ENCODE measurements at places on chromosomes 7 and 10.

DNA sequence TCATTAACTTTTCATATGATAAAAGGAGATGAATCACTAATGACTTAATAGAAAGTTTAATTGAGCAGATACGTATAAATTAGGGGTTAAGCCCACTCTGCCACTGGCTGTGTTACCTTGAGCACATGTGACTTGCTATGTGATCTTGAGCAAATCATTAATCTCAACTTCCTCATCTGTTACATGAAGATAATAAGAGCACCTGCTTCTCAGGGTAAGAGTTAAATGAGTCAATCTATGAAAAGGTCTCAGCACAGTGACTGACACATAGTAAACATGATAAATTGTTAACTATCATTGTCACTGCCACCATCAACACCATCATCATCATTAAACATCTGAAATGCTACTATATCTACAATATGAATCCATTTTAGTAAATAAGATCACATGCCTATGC is 110.8 kb downstream of the TPK1 start:
- DNase-seq: no peak

GRCh38 chr7:121113288-121113687 is 124.8 kb downstream of the CPED1 start:
- DNase-seq: no peak

DNA sequence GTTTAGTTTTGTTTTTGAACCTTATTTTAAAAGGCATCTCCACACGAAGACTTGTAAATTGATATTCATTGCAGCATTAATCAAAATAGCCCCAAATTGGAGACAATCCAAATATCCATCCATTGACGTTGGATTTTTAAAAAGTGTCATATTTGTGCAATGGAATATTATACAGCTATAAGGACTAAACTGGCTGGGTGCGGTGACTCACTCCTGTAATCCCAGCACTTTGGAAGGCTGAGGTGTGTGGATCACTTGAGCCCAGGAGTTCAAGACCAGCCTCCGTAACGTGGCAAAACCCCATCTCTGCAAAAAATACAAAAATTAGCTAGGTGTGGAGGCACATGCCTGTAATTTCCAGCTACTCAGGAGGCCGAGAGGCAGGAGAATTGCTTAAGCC is 35.1 kb downstream of the XRCC2 start:
- DNase-seq: no peak

DNA sequence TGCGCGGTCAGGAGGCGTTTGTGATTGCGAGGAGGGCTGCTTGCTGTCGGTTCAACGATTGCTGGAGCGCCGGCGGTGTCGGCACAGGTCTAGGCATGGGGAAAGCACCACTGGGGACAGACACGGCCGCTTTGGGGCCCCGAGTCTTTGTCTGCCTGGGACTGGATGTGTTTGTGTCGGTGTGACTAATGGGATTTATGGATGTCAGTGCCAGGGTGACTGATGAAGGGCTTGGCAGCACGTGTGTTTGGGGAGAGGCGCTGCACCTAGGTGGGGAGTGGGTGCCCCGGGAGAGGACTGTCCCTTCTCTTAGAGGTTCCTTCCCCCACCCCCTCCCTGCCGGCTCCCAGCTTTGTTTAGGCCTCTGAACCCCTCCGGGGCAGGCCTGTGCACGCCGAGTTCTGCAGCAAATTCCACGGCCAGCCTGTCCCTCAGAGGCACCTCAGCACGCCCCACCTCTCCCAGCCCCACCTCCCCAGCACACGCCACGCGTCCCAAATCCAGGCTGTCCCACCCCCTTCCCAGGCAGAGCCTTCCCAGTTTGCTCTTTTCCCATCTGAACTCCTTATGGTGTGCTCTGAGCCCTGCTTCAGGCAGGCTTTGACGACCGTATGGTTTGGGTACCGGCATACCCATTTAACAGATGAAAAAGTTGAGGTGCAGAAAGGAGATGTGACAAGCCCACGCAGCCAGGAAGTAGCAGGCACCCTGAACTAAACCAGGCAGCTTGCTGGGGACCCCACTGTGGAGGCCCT is 6.4 kb upstream of the TNRC18 start:
- DNase-seq: no peak

- DNase-seq: no peak
Observed at GRCh38 chr10:24435374-24435773, 226.4 kb downstream of the KIAA1217 start.

GRCh38 chr7:40288827-40289226 is 154.0 kb downstream of the SUGCT start:
- DNase-seq: no peak

- DNase-seq: no peak
Observed at GRCh38 chr7:35869810-35870209, 69.0 kb downstream of the SEPTIN7 start.

- no peak for DNase-seq
Observed at GRCh38 chr10:113979409-113979808, 64.3 kb upstream of the ADRB1 start.

DNA sequence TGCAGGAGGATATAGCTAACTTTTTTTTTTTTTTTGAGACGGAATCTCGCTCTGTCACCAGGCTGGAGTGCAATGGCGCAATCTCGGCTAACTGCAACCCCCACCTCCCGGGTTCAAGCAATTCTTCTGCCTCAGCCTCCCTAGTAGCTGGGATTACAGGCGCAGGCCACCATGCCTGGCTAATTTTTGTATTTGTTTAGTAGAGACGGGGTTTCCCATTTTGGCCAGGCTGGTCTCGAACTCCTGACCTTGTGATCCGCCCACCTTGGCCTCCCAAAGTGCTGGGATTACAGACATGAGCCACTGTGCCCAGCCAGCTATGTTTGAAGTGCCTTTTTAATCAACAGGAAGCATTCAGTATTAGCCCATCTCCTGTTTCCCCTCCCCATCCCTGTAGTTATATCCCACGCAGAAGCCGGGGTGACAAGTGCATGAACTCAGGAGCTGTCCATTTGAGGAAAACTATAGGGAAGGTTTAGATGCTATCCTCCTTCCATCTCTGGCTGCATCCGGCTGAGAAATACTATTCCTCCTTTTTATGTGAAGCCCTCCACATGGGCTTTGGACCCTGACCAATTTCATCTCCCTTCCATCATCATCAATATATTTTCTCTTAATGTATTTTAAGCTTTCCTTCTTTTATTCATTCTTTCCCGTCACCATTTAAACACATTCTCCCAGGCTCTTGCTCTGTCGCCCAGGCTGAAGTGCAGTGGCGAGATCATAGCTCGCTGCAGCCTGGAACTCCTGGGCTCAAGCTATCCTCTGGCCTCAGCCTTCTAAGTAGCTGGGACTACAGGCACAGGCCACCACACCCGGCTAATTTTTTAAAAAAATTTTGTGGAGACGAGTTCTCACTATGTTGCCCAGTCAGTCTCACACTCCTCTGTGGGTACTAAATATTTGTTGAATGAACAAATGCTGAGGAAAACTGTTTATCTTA is 1.3 kb upstream of the POT1 start:
- no peak for DNase-seq

DNA sequence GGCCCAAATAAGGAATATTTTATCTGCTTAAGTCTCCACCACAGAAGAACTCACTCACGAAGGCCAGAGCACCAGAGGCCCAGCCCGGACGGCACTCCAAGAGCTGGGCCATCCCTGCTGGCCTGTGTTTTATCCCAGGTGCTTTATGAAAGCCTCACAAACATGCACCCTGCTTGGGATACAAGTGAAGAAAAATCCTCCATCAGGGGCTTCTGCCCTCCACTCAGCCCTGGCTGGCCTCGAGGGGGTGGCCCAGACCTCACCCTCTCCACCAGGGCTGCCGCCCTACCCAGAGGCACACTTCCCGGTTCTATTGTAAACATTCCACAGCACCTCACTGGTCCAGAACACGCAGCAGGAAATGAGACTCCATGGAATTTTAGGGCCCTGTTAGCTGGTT is 19.8 kb upstream of the DNAAF5 start:
- no peak for DNase-seq

GRCh38 chr10:19426034-19426433 is 377.4 kb downstream of the MALRD1 start:
- no peak for DNase-seq
